Sigmoid colon (tissue), 7 donors: ENCODE measurements at places on chromosomes 4 and X.

- DNase-seq, result no peak
Measured at GRCh38 chr4:113539408-113539807, 222.1 kb downstream of the CAMK2D start.

DNA sequence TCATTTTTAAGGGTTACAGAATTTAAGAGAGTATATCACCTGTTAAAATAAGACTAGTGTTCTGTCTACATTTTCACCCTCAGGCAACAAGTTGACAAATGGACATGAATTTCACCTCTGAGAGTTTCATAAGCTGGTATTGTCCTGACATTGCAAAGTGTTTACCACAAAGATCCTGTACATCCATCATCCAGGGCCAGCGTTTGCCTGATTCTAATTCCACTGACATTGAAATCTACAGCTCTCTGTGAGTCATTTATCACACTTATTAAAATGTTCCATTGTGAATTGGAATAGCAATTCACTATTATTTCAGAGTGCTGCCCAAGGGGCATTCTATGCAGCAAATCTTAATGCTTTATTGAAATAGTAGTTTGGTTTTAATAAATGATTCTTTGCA is 1499.4 kb upstream of the PCDH7 start:
- DNase-seq, result no peak

DNA sequence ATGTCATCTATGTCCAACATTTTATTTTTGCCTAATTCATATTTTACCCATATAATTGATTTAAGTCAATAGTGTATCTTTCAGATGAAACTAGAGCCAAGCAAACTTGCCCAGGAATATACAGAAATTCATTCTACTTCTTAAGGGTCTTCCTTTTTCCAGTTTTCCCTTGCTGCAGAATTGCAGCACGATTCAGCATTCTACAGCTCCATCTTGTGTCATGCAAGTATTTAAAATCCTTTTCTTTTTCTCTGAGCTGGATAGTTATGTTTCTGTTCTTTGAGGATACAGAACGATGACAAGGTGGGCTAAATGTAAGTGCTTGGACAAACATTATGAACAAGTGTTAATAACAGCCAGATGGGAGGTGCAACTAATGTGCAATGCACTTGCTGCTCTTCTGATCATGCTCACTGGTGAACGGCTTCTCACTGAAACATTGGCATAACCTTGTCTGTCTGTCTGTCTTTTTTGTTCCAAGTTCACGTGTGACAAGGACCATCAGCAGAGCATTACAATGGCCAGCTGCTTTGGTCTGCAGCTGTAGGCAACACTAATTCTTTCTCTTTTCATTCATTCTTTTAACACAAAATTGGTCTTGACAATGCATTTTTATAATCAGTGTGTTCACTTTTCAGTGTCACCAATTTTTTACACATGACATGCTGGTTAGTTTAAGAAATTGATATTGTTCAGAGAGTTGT is 1821.7 kb downstream of the ARAP2 start:
- DNase-seq, result no peak

GRCh38 chr4:123783151-123783790 is 386.7 kb downstream of the SPRY1 start:
- no peak for DNase-seq

DNA sequence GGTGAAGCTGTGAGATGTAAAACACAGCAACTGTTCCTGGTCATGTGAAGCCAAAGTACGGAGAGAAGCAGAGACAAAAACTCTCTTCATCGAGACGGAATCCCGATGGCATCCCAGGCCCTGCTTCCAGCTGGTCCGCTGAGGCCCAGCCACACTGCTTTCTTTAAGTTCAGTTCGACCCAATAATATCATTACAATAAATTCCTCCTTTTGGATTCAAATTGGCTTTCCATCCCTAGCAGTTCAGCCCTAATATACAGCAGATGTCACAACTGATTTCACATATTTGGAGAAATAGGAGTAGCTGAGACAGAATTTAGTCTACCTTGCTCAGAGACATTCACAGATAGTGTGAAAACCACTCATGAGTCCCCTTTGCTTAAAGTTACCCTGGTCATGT is 98.3 kb upstream of the SPRY1 start:
- DNase-seq, result no peak
